ENCODE measurements at places on chromosomes 1 and 21.
A peak's percentile ranks its signal among the peaks of the same experiment; 100 is the strongest.

DNA sequence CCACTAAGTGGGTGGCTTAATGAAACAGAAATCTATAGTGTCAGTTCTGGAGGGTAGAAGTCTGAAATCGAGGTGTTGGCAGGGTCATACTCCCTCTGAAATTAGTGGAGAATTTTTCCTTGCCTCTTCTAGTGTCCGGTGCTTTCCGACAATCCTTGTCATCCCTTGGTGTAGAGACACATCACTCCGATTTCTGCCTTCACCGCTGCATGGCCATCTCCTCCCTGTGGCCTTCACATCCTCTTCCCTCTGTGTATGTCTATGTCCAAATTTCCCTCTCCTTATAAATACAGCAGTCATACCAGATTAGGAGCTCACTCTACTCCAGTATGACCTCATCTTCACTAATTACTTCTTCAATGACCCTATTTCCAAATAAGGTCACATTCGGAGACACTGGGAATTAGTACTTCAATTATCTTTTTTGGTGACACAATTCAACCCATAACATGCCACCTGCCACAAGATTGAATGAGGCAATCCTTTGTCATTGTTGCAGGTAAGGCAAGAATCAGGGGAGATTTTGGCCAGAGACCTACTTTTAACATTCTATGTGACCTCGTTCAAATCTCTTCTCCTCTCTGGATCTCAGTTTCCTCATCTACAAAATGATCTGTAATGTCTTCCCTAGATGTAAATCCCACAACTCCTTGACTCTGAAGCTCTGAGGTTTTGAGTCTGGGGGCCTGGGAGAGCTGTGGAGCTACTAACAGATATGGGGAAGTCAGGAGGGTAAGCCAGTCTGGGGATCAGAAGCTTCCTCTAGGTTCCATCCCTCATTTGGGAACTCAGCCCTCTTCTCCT, 16.1 kb downstream of the NAV1 start:
- DNase-seq = no peak

DNA sequence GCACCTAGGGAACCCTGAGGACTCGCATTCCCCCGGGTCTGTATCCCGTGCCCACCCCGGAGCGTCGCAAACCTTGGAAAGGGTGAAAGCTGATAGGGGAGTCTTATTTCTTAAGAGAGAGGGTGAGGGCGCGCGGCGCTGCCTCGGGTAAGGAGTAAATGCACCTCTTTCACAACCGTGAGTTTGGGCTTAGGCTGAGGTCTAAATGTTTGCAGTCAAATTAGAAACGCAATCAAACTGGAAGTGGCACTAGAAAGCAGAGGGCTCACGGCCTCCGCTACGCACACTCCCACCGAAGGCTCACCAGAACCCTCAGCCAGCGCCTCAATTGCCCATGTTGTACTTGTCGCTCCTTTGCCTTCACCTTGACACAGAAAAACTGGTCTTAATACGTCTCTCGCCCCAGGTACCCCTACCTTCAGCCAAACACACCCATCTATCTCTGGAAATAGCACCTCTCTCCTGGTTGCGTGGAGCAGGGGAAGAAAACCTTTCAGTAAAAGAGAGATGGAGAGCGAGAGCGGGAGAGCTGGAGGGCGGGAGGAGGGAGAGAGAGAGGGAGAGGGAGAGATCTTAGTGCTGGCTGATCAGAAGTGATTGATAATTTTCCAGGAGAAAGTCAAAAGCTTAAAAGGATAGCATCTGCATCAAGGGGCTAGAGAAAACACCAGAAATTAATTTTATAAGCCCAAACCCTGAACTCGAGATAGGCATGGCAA, 1.7 kb upstream of the HLX start:
- DNase-seq = no peak

GRCh38 chr21:34276711-34277425, 86.9 kb upstream of the KCNE2 start:
- no peak for DNase-seq

DNA sequence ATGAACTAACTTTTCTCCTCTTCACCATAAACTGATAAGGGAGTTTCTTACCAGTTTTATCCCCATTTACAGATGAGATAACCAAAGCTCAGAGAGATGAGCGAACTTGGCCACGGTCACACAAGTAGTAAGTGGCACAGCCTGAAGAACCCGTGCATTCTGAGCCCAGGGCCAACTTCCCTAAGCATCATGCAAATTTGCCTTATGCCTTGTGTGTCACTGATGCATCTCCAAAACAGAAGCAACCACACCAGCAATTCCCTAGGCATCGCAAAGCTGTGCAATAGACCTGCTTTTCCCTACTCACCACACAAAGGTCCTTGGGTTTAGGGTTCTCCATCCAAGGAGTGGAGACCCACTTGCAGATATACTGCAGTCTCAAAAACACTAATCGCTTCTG, 304.5 kb upstream of the KAZN start:
- no peak for DNase-seq

DNA sequence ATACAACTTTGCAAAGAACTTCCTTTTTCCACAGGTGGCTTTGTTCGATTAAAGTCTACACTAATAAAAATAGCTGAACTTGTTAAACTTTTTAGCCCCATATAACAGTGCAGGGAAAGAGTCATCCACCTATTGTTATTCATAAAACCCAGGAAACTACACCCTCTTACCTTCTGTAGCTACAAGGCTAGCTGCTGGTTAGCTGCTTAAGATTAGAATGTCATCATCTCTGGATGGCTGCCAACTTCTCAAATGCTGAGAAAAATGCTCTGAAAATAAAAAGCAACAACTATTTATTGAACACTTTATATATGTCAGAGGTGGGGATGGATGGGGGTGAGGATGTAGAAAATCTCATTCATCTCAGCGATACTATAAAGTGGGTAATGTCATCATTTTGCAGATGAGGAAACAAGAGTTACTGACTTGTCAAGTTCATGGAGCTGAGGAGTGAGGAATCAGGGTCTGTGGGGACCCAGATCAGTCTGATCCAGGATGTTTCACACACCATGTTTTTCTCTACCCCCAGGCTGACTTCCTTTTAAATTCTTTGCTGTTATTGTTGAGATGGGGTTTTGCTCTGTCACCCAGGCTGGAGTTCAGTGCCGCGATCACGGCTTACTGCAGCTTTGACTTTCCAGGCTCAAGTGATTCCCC, 17.1 kb downstream of the ATP5PF start:
- no peak for DNase-seq

- no peak for DNase-seq
Measured at GRCh38 chr1:169070547-169070946, 35.9 kb upstream of the ATP1B1 start.

GRCh38 chr21:41405321-41405720, 20.7 kb upstream of the MX1 start:
- no peak for DNase-seq

GRCh38 chr1:241212628-241213027, 144.4 kb downstream of the RGS7 start:
- no peak for DNase-seq

- peak; percentile 67 for DNase-seq
Measured at GRCh38 chr1:103180660-103181059, 72.3 kb upstream of the COL11A1 start.

DNA sequence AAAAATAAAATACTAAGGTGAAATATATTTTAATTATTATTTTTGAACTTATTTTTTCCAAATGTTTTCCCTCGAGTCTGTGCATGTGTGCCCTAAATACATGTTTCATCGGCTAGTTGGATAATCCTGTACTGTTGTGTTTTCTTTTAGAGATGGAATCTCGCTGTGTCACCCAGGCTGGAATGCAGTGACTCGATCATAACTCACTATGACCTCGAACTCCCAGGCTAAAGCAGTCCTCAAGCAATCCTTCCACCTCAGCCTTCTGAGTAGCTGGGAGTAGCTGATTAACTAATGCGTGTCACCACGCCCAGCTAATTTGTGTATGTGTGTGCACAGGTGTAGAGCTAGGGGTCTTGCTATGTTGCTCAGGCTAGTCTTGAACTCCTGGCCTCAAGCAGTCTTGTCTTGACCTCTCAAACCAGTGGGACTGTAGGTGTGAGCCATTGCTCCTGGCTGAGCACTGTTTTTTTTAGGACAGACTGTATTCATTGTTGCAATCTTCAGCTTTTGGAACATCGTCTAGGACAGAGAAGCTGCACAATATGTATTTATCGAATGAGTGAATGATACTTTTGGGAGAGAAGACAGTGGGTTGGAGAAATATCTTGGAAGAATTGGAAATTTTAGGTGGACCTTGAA, 4.8 kb upstream of the TMCO1 start:
- peak; percentile 34 for DNase-seq

DNA sequence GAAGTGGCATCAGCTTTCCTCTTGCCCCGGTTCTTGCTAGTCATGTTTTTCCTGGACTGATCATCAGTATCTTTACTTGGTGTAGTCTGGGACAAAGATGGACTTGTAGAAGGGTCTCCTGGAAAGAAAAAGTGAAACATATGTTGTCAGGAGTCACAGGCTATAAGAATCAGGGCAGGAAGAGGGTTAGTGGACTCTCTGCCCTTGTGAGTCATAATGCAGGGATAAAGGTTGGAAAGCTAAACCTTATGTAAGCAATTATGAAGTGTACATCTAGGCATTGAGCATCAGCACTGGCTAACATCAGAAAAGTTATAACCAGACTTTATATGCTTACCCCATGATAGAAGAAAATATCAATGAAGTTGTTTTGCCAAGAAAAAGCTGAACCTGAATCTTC, 51.2 kb downstream of the XKR8 start:
- no peak for DNase-seq

- no peak for DNase-seq
Measured at GRCh38 chr1:154334079-154335024, 9.0 kb downstream of the ATP8B2 start.

GRCh38 chr1:233491953-233492620, 121.8 kb upstream of the KCNK1 start:
- DNase-seq = no peak

DNA sequence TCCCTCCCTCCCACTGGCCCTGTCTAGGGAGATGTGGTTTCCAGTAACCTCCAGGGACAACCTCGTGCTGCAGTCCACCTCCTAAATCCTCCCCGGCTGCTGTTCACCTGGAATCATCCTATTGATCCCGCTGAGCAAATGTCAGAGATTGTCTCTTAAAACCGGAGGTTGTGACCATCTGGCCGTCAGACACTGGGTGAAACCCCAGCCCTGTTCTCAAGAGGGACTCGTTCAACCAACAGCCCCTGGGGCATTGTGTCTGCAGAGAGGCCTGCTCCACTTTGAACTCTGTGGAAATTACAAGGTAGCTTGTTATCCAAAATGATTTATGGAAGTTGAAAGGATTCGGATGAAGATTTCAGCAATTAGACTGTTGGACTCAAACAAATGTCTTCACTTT, 498.0 kb downstream of the MATN1 start:
- no peak for DNase-seq

GRCh38 chr1:241808265-241808664, 39.7 kb upstream of the EXO1 start:
- no peak for DNase-seq

DNA sequence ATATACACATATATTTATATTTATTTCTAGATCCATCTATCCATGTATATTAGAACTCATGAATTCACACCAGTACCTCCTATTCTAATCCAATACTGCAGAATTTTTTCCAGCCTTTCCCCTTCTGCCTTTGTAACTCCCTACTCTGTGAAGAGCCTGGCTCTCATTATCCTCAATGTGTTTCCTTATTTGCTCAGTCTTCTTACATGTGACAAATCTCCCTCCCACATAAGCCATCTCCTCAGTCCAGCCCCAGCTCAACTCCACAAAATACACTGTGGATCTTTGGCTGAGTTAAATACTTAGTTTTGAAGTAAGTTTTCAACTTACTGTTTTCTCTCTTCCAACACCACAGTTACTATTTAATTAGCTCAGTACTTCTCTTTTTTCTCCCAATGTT, 45.7 kb downstream of the ATP5PO start:
- DNase-seq = no peak

- DNase-seq = no peak
Measured at GRCh38 chr1:72178266-72178665, 104.1 kb downstream of the NEGR1 start.

GRCh38 chr1:13828454-13829151, 128.6 kb downstream of the PRDM2 start:
- DNase-seq = no peak

DNA sequence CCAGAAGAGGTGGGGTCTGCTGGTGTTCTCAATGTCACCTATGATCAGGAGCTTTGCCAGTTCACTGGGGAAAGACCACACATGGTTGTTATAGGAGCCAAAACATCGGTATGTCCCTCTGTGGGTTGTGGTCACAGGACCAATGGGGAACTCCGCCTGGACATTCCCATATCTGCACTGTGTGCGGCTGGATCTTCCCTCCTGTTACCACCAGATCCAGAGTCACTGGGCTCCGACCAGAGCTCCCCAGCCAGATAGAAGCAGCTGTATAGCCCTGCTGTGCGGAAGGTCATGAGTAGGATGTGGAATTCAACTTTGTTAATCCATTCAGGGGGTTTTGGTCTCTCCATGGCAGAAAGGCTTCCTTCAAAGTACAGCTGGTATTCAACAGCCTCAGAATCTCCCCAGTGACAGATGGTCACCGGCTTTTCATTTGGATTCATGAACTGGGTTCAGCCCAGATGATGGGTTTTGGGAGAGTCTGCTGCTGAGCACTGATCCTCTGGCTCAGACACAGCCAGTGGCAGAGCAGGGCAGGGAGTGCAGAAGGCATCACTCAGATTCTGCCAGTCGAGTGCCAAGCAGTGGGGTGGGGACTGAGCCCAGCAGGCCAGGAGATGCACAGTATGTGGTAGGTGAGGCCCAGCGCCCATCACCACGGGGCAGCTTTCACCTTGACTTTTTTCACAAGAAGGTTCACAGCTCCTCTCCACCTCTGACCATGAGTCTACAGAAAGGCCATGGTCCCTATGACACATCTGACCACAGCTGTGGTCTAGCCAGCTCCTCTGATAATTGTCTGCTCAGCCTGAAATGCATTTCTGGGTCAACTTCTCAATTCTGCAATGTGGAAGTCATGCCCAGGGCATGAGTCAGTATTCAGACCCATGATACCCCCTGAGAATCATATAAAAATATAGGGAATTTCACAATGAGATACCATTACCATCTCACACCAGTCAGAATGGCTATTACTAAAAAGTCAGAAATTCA, 2.9 kb upstream of the SHCBP1L start:
- DNase-seq = peak; percentile 83

- DNase-seq = no peak
Measured at GRCh38 chr1:111706921-111707320, 32.3 kb downstream of the INKA2 start.

DNA sequence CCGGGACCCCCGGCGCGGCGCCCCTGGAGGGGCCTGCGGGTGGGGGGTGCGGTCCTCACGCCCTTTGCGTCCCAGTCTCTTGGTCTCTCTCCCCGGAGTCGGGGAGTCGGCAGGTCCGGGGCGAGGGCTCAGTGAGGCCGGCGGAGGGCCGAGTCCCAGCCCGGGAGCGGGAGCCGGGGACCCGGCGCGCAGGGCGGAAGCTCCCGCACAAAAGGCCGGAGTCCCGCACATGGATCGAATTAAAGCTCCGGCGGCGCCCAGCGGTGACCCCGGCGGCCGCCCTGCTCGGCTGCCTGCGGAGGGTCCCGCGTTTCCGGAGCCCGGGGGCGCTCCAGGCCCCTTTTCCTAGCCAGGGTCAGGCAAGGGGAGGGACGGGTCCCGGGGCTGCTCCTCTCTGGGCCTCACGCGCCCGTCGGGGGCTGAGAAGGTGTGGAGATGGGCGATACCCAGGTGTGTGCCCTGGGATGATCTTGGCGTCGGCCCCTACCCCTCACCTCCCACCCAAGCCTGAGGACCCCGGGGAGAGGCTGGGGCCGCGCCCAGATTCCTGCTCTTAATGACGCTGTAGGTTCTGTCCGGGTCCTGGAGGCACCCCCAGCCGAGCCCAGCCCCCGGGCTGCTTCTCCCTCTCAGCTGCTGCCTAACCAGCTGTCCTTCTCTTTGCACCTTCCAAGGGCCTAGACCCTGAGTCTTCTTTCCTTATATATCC, 512 bp downstream of the FBLIM1 start:
- DNase-seq = no peak

Data from AG09309 (cell line).